ENCODE measurements at places on chromosomes 7 and 10.

DNA sequence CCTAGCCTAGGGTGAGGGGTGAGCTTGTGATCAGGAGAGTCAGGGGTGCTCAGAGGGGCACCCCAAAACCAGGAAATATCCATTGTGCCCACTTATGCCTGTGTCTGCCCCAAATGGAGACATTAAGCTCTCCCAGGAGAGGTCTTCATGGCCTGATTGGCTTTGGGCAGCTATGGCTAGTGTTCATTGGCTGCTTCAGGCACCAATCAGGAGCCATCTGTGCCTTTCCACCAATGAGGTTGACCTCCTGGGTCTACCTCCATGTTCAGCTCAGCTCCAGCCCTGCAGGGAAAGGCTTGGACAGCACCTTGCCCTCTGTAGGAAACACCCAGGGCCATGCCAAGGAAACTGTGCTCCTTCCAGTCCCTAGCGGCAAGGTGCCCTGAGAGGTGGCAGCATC lies 23.9 kb upstream of the HSPB1 start:
- no peak for DNase-seq

DNA sequence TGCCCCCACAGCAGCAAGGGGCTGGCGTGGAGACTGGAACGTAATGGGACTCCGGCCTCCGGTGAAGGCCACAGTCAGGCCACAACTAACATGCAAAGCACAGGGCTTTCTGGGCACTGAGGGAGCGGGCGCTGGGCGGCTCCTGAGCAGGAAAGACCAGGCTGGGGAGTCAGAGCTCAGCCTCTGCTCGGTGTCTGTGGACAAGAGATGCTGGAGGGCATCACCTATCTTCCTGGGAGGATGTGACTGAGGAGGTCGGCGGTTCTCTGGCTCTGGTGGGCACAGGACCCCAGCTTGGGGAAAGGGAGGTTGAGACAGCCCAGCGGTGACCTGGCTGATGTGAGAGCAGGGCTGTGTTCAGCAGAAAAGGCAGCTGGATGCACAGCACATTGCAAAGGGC lies 11.7 kb downstream of the CNPY1 start:
- DNase-seq = no peak

GRCh38 chr7:117672453-117672852 lies 192.6 kb downstream of the CFTR start:
- no peak for DNase-seq

DNA sequence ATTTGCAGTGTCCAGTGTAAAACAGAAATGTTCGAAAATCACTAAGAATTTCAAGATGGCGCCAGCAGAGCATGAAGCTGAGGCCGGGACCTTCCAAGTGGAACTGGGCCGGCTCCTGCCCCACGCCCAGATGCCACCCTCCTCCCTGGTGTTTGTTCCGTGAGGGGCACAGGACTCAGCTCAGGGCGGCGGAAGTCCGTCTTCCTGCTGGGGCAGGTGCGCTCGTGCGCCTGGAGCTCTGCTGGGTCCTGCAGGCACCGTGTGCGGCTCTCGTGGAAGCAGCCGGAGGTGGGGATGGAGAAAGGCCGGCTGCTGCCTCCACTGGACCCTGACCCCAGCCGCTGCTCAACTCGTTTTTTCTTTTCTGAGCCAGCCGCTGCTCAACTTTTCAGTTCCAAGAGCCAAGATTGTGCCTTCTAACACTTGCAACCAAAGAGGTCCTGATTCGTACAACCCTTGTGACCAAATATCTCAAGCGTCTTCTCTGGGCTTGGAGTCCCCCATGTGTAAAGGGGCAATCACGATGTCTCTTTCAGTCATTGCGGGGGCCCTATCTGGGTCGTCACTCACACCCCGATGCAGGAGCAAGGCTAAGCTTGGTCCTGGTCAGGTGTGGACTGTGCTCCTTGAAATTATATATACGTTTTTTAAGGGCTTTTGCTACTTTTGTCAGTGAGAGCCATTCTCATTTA lies 334.4 kb downstream of the ADARB2 start:
- DNase-seq = no peak

GRCh38 chr7:129169686-129170440 lies 18.6 kb upstream of the SMO start:
- DNase-seq = peak; percentile 3

DNA sequence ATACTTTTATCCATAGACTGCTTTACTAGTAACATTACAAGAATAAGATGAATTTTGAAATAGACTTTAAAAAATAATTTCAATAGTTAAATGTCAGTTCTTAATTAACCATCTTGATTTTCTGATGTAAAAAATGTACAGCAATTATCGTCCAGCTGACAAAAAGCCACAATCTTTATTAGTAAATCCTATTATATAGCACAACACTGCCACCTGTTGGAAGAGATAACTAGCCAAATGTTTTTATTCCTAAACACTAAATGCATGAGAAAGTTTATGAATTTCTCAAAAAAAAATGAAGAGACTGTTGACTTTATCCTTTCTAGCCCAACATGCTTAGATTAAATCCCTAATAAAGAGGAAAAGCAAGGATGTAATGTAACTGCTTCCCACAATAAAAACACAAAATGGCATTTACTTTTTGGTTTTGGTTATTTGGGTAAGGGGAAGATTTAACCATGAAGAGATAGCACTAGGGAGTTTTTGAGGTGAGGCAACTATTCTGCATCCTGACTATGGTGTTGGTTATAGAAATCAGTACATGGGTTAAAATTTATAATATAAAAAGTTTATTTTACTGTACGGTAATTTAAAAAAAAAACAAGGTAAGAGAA lies 8.0 kb downstream of the COA1 start:
- peak; percentile 73 for DNase-seq

GRCh38 chr10:100396605-100397004 lies 49.6 kb downstream of the SCD start:
- DNase-seq = no peak

DNA sequence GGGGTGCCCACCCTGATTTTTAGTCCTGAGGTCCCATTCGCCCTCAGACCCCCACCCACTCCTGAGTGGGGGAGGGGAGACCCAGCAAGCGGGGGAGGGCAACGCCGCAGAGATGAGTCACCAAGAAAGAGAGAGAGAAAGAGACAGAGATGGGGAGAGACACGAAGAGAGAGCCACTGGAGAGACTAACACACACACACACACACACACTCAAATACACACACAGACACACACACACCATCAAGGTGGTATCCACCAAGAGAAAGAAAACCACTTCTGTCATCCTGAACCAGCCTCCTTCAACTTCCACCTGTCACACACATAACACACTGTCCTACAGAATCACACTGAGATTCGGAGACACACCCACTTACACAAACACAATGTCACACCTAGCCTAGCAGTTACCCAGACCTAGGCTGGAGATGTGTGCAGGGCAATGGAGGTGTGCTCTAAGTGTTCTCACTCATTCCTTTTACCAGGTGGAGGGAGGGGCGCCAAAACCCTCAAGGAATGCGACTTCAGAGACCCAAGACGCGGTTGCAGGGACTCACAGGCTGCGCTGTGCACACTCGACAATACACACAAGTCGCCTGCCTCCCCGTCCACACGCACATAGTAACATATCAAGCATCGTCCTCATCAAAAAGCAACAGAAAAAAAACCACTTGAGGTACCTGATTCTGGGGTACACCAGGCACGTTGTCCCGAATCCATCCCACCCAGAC lies 3.9 kb upstream of the VGF start:
- DNase-seq = no peak

DNA sequence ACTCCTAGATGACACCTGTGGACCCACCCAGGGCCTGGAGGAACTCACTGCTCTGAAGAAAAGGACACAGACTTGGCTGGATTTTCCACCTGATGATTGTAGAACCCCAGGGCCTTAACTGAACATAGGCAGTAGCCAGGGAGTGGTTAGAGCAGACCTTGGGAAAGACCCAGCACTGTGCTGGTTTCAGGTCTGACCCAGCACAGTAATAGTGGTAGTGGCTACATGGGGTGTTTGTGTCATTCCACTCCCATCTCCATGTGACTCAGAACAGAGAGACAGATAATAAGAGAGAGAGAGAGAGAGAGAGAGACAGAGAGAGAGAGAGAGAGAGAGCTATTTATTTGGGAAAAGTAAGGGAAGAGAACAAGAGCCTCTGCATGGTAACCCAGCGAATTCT lies 239.1 kb upstream of the MEOX2 start:
- DNase-seq = no peak

DNA sequence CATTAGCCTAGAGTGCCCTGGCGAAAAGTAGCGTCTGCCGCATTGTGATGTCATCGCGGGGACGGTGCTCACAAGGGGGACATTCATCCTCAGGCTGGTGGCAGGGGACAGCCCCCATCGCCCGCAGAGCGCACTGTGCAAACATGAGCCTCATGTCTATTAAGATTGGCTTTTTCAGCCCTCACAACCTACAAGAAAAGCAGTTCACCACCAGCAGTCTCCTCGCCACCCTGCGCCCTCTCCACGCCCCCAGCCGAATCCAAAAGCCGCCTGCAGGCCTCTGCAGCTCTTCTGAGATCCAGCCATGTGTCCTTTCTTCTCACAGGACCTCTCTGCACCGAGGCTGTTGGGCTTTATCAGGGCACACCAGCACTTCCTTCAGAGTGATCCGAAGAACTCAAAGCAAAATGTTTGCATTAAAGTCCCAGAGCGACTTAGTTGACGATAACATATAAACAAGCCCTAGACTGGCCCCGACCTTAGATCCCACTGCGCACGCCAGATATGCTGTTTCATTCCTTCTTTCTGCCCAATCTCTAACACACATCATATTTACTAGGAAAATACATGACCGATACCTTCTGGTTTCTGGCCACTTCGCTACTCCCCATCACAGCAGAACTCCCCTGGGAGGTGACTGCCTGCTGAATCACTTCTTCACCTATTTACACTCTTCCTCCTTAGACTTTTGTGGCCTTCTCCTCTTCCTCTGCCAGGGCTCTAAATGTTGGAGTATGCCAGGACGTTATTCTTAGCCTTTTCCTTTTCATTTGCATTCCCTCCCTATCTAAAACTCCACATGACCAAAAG lies 206.0 kb upstream of the SH2B2 start:
- DNase-seq = no peak

- no peak for DNase-seq
Observed at GRCh38 chr7:106110885-106111654, 1.0 kb downstream of the SYPL1 start.

DNA sequence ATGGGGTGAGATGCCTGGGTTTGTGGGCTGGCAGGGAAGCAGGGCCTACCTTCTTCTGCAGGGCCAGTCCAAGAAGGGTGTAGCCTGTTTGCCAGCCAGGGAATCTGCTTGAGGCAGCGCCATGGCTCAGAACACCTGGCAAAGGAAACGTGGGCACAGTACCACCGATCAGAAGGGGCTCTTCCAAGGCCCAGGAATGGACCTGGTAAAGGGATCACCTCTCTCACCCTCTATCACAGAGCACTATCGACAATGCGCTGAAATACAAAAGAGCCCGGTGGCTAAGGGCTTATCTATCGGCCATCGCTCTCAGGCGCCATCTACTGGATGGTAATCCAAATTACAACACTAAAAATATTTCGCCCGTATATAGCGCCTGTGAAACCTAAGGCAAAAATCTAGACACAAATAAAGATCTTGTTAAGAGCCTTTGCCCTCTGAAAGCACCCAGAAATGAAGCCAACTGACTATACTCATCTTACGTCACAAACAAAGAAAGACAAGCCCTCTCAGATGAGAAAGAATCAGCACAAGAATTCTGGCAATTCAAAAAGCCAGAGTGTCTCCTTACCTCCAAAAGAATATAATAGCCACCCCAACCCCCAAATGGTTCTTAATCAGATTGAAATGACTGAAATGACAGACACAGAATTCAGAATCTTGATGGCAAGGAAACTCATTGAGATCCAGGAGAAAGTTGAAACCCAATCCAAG lies 217.8 kb upstream of the HPS1 start:
- peak; percentile 51 for DNase-seq

DNA sequence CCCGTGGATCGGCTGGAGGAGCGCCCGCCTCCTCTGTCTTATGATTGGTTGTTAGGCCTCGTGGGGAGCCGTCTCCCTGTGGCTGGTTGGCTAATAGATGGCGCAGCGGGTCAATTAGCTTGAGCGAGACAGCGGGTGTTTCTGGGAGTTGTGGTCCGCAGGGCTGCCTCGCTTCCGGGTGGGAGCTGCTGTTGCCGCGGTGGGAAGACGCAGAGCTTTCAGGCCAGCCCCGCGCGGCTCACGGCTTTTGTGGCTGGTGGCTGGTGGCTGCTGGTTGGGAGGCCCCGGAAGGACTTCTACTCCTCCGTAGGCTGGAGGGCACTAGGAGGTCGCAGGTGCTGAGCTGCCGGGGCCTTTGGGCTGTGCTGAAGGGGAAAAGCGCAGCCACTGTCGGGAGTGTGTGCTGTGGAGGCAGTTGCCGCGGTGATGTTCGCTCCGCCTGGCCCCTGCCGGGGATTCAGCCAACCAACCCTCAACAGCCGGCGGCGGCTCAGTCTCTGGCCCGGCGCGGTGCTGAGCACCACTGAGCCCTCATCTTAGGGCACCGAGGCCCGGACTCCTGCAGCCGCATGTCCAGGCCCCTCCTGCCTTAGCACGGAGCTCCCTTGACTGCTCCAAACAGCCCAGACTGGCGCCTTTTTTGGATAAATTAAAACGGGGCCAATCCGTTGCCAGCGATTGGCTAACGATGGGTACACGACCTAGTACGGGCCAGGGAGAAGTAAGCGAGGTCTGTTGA lies 652 bp upstream of the C10orf143 start:
- peak; percentile 96 for DNase-seq

DNA sequence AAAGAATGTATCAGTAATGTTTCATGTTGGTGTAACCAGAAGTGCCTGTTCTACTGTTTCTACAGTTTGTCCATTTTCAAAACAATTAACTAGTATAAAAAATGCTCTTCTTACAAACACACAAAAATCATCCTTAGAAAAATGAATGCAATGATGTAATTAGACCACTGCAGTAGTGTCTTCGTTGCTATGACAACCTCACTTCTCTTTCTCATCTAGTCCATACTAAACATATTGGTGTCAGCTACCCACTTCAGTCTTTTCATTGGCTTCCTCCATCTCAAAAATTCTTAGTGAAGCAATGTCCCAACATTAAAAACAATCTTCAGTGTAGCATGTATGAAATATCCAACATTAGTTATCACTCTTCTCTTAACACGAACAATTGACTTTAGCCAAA lies 1265.8 kb downstream of the REEP3 start:
- DNase-seq = no peak

DNA sequence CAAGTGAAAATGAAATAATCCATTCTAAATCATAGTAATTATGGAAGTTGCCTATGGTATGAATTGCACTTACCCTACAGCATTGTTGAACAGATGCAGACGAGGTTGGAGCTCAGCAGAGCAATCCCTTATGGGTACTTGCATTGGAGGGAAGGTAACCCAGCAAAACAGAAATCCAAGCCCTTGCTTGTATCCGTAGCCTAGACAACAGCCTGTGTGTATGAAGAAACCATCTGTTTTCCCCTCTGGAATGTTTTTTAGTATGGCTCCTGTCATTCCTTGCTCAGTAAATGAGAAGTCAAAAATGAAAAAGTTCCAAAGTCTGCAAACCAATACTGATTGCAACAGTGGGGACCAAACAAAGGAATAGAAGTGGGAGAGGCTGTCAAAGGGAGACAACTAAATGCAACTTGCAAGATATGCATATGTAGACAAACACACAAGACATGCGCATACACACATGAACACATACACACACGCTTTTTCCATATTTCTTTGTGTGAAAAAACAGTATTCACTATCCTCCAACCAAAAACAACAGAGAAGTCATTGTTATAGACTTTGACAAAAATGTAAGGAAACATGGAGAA lies 260.8 kb downstream of the DYNC1I1 start:
- no peak for DNase-seq
